ENCODE measurements at places on chromosomes 2 and 18.
A peak's percentile ranks its signal among the peaks of the same experiment; 100 is the strongest.

- DNase-seq = peak; percentile 47
Measured at GRCh38 chr2:64819774-64820688, 166.3 kb upstream of the SERTAD2 start.

DNA sequence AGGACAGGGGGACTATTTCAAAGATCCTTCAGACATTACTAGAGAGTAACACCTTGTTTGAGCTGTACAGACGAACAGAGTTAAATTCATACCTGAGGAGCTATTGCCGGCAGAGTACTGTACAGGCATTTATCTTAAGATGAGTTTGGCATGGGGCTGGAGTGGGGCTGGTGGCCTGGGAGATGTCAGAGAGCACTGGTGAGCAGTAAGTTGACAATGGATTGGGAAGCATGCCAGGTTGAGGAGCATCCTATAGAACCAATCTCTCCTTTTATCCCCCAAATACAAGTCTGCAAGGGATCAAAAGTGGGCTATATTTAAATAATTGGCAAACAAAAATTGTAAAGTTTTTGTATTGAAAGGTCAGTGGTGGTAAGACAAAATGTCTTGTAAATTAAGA lies 58.6 kb downstream of the ADCYAP1 start:
- no peak for DNase-seq

DNA sequence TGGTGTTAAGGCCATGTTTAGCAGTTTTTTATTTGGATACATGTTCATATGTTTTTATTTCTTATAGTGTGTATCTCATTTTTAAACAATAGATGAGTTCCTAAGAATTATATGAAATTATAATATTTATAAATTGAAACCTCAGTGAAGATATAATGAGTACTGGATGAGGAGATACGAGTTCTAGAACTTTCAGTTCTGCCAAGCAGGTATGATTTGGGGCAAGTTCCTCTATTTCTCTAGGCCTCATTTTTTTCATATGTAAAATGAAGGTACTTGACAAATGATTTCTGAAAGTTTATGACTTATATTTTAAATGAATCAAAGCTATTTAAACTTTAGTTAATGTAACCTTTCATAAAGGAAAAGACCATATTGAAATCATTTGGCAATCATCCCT lies 8.2 kb upstream of the PGAP1 start:
- no peak for DNase-seq

GRCh38 chr2:239165206-239165831 lies 235.5 kb downstream of the HDAC4 start:
- DNase-seq = no peak

- no peak for DNase-seq
Measured at GRCh38 chr2:200451511-200451910, 58.4 kb downstream of the KCTD18 start.

DNA sequence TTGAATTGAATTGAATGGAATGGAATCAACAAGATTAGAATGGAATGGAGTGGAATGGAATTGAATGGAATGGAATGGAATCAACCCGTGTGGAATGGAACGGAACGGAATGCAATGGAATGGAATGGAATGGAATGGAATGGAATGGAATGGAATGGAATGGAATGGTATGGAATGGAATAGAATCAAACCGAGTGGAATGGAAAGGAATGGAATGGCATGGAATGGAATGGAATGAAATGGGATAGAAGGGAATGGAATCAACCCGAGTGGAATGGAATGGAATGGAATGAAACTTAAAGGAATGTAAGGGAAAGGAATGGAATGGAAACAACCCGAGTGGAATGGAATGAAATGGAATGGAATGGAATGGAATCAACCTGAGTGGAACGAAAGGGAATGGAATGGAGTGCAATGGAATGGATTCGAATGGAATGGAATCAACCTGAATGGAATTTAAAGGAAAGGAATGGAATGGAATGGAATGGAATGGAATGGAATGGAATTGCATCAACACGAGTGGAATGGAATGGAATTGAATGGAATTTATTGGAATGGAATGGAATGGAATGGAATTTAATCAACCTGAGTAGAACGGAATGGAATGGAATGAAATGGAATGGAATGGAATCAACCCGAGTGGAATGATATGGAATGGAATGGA lies 1146.6 kb downstream of the RPIA start:
- DNase-seq = no peak

GRCh38 chr2:190572246-190572645 lies 37.7 kb upstream of the NEMP2 start:
- no peak for DNase-seq

DNA sequence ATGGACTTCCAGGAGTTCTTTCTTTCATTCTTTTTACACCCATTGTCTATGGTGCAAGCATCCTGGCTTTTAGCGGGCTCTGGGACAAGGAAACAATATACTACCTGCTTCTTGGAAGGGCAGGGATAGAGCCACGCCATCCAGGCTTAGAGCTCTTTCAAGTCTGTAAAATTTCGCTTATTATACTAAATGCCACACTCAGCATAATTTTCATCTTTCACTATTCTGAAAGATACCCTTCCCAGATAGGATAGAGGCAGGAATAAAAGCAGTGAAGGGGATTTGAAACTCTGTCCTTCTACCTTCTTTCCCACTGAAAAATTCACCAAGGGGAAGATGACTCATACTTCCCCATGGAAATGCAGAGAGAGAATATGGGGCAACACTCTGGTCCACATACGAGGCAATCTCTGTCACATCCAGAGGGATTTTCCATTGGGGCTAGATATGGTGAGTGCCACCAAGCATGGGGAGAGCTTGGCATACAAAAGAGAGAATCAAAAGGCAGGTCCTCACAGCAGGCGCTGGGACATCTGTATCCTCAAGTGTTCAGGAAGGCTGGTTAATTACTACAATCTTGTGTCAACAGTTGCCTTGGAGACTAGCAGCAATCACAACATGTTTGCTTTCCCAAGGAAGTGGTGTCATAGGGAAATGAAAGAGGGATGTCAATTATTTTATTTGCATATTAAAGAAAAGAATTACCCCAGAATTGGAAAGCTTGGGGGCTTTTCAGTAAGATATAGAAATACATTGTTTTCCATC lies 127.6 kb downstream of the TDRD15 start:
- DNase-seq = no peak

DNA sequence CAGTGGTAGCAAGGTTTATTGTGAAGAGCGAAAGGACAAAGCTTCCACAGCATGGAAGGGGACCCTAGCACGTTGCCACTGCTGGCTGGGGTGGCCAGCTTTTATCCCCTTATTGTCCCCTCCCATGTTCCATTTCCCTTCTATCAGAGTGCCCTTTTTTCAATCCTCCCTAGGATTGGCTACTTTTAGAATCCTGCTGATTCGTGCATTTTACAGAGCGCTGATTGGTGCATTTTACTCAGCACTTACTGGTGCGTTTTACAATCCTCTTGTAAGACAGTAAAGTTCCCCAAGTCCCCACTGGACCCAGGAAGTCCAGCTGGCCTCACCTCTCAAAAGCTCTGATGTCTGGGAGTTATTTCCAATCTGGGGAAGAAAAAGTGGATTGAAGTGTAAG lies 90.1 kb downstream of the CD8B2 start:
- DNase-seq = no peak

GRCh38 chr18:31740180-31740579 lies 20.5 kb downstream of the SLC25A52 start:
- no peak for DNase-seq

GRCh38 chr2:235017441-235017840 lies 65.6 kb downstream of the SH3BP4 start:
- no peak for DNase-seq

DNA sequence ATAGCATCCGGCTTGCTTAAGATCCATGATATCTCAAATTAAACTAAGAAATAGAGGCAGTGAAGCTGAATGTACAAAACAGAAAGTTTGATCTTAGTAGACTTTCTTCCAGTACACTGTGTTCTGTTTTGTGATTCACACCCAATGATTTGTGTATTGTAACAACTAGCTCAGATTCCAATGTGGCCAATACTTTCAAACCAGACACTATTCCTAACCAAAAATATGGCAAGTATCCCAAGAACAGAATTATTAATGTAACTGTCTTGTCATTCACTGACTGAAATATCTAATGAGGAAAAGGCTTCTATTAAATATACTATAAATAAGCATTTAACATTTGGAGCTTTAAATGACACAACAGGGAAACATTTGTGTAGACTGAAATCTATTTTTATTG lies 299.1 kb downstream of the NRXN1 start:
- no peak for DNase-seq

DNA sequence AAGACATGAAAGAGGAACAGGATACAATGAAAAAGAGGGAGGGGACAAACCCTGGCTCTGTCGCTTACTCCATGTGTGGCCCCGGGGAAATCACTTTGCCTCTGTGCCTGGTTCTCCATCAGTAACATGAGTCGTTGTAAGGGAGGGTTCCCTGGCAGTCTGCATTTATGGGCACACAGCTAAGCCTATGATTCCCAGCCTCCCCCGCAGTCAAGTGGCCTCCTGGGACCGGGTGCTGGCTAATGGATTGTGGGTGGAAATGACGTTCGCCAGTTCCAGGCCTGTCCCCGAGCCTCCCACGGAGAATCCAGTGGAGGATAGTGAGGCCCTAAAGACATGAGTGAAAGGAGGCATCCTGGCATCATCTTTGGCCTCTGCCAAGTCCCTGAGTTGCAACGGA lies 42.7 kb downstream of the SFXN5 start:
- no peak for DNase-seq

GRCh38 chr2:154403242-154403790 lies 295.2 kb upstream of the KCNJ3 start:
- DNase-seq = no peak

GRCh38 chr2:216695401-216695821 lies at the start of gene IGFBP5:
IGFBP5 (minus strand) TSS chr2:216695549; CDS start chr2:216694775, 774 bp downstream.
- no peak for DNase-seq

GRCh38 chr2:201781557-201782051 lies 871 bp upstream of the ALS2 start:
- DNase-seq = peak; percentile 19

DNA sequence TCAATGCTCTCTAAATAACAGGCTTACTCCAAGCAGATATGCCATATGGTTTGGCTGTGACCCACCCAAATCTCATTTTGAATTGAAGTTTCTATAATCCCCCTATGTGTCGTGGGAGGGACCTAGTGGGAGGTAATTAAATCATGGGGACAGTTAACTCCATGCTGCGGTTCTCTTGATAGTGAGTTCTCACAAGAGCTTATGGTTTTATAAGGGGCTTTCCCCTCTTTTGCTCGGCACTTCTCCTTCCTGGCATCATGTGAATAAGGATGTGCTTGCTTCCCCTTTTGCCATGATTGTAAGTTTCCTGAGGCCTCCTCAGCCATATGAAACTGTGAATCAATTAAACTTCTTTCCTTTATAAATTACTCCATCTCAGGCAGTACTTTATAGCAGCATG lies 302.7 kb upstream of the ZC3H15 start:
- DNase-seq = no peak
